Airway epithelial cell (primary cell): ENCODE measurements at places on chromosomes 4 and X. TPM values are rescaled to one million over a fixed set of nuclear protein-coding genes. Genes with fewer than 3 reads are reported as not detected.

The ADAM29 gene
- not detected in 2 replicates for total RNA-seq

The HSFX4 gene
- total RNA-seq = not detected in 2 replicates

The MSANTD1 gene
- 0.14 and 0.46 TPM in 2 replicates for total RNA-seq

The RAB41 gene
- total RNA-seq = not detected in 2 replicates

The TMEM185A gene
- 11.8 and 16.3 TPM in 2 replicates for total RNA-seq

The PPM1K gene
- 3.2 and 9.0 TPM in 2 replicates for total RNA-seq

The IGBP1 gene
- total RNA-seq = 44.7 and 45.2 TPM in 2 replicates

The GPAT3 gene
- 1.2 and 1.8 TPM in 2 replicates for total RNA-seq

The NR0B1 gene
- total RNA-seq = 0.23 TPM in 1 of 2 replicates, not detected in the other

The SLC9A7 gene
- total RNA-seq = 7.2 and 11.8 TPM in 2 replicates

The MAGEA4 gene
- total RNA-seq = not detected in 2 replicates

The HAUS7 gene
- total RNA-seq = 22.4 and 43.3 TPM in 2 replicates

The MGAT4D gene
- not detected in 2 replicates for total RNA-seq

The UGT2A1 gene
- not detected in 2 replicates for total RNA-seq

The AFM gene
- total RNA-seq = not detected in 2 replicates

The MAGEC1 gene
- not detected in 2 replicates for total RNA-seq

The SSX4 gene
- total RNA-seq = not detected in 2 replicates

The SMIM31 gene
- total RNA-seq = not detected in 2 replicates

The LUZP4 gene
- not detected in 2 replicates for total RNA-seq

The ANOS1 gene
- total RNA-seq = 0.56 and 1.1 TPM in 2 replicates

The FAM184B gene
- not detected in 2 replicates for total RNA-seq

The HMX1 gene
- total RNA-seq = not detected in 2 replicates

The F11 gene
- total RNA-seq = not detected in 2 replicates

The NWD2 gene
- 0.07 TPM in 1 of 2 replicates, not detected in the other for total RNA-seq

The SORBS2 gene
- total RNA-seq = 6.3 and 17.7 TPM in 2 replicates

The YY2 gene
- 0.74 and 0.78 TPM in 2 replicates for total RNA-seq

The UBQLN2 gene
- 14.9 and 26.5 TPM in 2 replicates for total RNA-seq

The CCDC158 gene
- total RNA-seq = not detected in 2 replicates

The VCX3A gene
- total RNA-seq = not detected in 2 replicates

The PRSS12 gene
- 16.8 and 19.0 TPM in 2 replicates for total RNA-seq

The BEND2 gene
- not detected in 2 replicates for total RNA-seq

The SPARCL1 gene
- total RNA-seq = not detected in 2 replicates

The C1QTNF7 gene
- not detected in 2 replicates for total RNA-seq

The C4orf54 gene
- total RNA-seq = not detected in 2 replicates

The ERCC6L gene
- 5.8 and 6.9 TPM in 2 replicates for total RNA-seq

The UCP1 gene
- total RNA-seq = not detected in 2 replicates

The QRFPR gene
- total RNA-seq = 2.0 and 2.4 TPM in 2 replicates

The INTS6L gene
- 3.9 and 5.4 TPM in 2 replicates for total RNA-seq

The ANXA3 gene
- 125 and 187 TPM in 2 replicates for total RNA-seq

The GJB1 gene
- total RNA-seq = 0.14 TPM in 1 of 2 replicates, not detected in the other

The DRP2 gene
- under 0.01 and 0.09 TPM in 2 replicates for total RNA-seq

The HSFX3 gene
- total RNA-seq = not detected in 2 replicates

The DCAF4L1 gene
- 0.21 TPM in 1 of 2 replicates, not detected in the other for total RNA-seq

The VSIG1 gene
- 0.85 and 1.4 TPM in 2 replicates for total RNA-seq

The PASD1 gene
- total RNA-seq = not detected in 2 replicates

The FTSJ1 gene
- 65.0 and 106 TPM in 2 replicates for total RNA-seq

The MAPK10 gene
- total RNA-seq = 5.5 and 6.5 TPM in 2 replicates

The CXCL6 gene
- 2.3 and 3.6 TPM in 2 replicates for total RNA-seq
